ENCODE measurements at places on chromosomes 13 and 19.

DNA sequence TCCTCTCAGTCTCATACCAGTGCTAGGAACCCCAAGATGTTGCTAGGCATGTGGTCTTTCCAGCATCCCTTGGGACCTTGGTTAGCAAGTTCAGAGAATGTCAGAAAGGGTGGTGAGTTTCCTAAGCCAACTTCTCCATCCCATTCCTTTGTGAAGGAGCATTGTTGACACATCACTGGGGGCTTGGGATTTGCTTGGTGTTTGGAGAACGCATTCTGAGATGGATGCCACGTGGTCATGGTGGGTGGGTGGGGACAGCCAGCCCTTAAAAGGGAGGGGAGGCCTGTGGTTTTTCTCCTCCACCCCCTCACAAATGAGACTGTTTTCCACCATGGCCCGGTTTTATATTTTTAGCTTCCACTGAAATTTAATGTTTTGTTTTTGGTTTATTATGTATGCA, 83.3 kb upstream of the ZNF536 start:
- no peak for DNase-seq

DNA sequence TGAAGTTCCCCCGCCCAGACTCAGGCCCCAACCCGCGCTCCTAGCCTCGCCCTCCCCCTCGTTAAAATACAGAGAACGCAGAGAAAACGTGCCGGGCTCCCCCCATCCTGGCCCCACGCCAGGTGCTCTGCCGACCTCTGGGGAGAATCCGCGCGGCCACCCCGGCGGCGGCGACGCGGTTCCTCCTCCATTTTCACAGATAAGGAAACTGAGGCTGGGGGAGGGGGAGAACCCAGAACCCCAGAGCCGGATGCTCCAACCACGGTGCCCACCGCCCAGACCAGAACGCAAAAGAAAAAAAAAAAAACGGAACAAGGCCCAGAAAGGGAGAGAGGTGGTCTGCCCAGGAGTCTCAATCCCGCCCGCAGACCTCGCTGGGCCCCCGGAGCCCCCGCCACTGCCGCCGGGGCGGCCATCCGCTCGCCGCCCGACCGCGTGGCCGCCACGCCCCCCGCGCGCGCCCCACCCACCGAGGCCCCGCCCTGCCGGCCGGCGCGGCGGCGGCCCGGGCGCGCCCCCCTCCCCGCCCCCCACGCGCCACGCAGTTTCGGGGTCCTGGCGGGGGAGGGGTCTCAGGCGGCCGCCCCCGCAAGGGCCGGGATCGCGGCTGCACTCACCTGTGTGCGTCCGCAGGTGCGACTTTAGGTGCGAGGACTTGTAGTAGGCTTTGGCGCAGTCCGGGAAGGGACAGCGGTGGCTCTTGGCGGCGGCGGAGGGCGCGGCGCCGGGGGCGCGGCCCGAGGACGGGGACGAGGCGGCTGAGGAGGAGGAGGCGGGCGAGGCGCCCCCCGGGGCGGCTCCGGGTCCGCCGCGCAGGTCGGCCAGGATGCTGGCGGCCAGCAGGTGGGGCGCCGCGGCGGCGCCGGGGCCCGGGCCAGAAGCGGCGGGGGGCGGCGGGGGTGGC, 703 bp downstream of the KLF16 start:
- DNase-seq: peak; percentile 45

GRCh38 chr13:76481738-76482137, 404.5 kb downstream of the KCTD12 start:
- DNase-seq: no peak

GRCh38 chr13:108272333-108272732, 2.8 kb downstream of the TNFSF13B start:
- DNase-seq: no peak
